Stimulated activated CD4-positive, alpha-beta T cell treated with anti-CD3 and anti-CD28 coated beads, TNF-alpha, amount 100 ng/mL, for 1 hour (primary cell): ENCODE measurements at places on chromosomes 3 and 15.

GRCh38 chr15:24761704-24762302, 86.2 kb downstream of the NPAP1 start:
- DNase-seq = no peak

DNA sequence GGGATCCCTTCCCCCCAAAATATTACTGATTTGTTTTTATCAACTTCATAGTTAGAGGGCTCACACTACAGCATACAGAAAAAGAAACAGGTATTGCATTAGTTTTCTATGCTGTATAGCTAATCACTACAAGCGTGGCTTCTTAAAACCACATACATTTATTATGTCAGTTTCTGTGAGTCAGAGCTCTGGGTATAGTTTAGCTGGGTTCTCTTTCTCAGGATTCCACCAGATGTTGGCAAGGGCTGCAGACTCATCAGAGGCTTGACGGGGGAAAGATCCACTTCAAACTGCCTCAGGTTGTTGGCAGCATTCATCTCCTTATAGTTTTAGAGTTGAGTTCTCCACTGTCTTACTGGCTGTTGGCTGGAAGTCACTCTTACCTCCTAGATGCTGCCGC, 328.0 kb downstream of the NLGN1 start:
- no peak for DNase-seq

GRCh38 chr15:45585069-45585791, 1.9 kb upstream of the BLOC1S6 start:
- no peak for DNase-seq

GRCh38 chr3:16378415-16378814, 113.4 kb downstream of the OXNAD1 start:
- no peak for DNase-seq

GRCh38 chr15:39997031-39997430, 42.0 kb downstream of the SRP14 start:
- DNase-seq = no peak

DNA sequence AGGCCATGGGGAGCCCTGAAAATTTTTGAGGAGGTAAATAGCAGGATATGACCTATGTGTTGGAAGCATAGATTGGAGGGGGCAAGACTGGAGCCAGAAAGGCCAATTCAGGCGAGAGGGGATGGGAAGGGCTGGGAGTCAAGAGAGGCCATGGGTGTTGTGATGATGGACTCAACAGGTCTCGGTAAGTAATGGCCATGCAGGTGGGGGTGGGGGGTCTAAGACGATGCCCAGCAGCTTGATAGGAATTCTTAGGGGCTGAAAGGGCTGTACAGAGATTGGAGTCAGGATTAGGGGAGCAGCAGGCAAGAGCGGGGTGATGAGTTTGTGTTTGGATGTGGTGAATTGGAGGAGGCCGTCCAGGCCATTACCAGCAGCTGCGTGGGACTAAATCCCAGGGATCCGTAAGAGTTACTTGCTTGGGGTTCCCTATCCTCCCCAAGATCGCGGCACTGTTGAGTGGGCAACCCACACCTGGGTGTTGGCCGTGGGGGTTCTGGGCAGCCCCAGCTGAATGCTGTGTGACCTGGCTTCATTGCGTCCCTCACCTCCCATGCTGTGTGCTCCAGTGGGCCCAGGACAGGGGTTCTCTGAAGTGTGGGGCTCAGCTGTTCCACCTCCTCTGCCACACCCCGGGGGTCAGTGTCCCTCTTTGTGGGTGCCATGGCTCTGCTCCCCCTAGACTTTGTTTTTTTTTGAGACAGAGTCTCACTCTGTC, 41.8 kb upstream of the CHRNB4 start:
- no peak for DNase-seq
